ENCODE measurements at places on chromosomes 6 and 20. TPM values are rescaled to one million over a fixed set of nuclear protein-coding genes. Genes with fewer than 3 reads are reported as not detected.
A peak's percentile ranks its signal among the peaks of the same experiment; 100 is the strongest.

DNA sequence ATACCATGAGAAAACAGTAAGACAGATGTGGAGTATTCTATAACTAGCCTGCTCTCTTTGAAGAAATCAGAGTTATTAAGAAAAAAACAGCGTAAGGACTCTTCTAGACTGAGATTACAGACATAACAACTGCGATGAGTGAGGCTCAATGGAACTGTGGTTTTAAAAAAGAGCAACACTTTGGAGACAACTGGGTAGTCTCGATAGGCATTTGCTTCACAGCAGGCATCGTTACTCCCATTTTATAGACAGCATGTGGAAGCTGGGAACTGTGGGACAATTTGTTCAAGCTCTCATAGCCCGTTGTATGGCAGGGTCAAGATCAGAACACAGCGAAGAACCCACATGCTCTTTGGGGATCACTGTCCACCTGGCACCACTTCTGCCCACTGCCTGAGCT lies 4.6 kb downstream of the FKBP1A start:
- DNase-seq = no peak

DNA sequence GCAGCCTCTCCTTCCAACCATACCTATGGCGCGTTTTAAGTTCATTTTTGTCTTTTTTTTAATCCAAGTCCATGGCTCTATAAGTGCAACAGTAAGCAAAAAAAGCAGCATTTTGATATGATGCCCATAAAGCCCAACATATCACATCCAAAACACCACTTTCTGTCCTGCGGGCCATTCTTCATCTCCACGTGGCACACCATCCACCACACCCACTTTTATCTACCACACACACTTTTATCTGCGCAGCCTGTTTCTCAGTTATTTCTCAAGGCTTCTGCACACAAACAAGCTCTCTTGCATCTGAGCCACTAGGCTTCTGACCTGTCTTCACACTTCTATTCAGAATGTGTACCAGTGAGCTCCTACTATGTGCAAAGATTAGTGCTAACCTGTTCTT lies 5.3 kb downstream of the GCLC start:
- DNase-seq = no peak

The PARD6B gene
- 6.3 TPM for total RNA-seq

DNA sequence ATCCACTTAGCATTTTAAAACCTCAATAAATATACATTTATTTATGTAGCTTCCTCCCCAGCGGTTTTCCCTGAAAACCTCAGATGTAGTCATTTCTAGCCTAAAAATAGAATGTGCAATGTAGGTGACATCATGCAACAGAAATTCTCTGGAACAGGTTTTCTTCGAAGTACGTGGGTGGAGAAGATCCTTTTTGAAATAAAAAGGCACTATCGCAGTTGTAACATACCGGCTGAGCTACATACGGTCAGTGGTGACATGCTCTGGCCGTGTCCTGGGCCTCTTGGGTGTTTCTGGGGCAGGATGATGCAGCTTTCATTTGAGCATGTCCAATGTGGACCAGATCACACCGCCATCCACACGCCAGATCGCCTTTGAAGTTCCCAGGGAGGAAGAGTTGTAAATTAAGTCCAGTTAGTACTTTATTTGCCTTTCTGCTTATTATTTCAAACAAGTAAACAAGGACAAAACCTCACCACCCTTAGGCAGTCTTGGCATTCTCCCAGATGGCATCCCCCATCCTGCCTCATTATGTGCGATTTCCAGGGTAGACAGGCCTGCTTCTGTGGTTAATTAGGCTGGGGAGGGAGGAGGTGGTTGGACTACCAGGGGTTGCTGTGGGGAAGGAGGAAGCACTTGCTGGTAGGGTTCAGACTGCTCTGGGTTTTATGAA lies 109.5 kb upstream of the CLDN20 start:
- peak; percentile 48 for DNase-seq

- DNase-seq = no peak
Observed at GRCh38 chr20:53939190-53939571, 131.2 kb downstream of the BCAS1 start.

GRCh38 chr6:70592391-70593117 lies 25.8 kb downstream of the SDHAF4 start:
- no peak for DNase-seq

The PLTP gene
- 1.5 TPM for total RNA-seq

Measured in activated T-helper 1 cell treated with anti-CD3 and anti-CD28 coated beads, Interleukin-12 subunit alpha, Interleukin-12 subunit beta, Interleukin-2, Interleukin-4 antibody, amounts not matched to agents 30 ng/mL and 10 ng/mL and 1 ng/mL, durations not matched to agents 14 hours and 24 hours and 36 hours (primary cell).